ENCODE measurements at places on chromosomes 4 and X.

GRCh38 chr4:101191302-101192098, 155.8 kb downstream of the PPP3CA start:
- peak; percentile 66 for DNase-seq

DNA sequence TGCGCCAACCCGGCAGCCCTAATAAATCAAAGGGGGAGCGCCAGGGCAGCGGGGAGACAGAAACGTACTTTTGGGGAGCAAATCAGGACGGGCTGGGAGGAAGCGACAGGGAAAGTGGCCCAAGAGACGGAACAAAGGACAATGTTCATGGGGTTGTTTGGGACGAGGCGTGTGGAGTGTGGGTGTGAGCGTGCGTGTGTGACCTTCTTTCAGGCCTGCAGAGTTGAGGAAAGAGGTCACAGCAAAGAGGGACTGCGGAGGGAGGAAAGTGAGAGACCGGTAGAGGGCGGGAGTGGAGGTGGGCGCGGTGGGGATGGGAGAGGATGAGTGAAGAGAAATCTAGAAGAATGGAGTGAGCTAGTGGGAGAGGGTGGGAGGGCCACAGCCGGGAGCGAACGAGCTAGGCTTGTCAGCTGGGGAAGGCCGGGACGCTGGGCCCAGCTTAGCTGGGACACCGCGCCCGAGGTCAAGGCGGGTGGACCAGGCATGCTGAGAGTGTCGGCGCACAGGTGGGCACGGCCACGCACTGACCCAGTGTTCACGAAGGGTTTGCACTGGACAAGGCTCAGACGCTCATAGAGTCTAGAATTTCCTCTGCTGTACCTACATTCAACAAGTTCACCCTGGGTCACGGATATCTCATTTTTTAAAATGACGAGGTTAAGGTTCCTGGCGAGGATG, 14.7 kb upstream of the PITX2 start:
- DNase-seq, result peak; percentile 15

DNA sequence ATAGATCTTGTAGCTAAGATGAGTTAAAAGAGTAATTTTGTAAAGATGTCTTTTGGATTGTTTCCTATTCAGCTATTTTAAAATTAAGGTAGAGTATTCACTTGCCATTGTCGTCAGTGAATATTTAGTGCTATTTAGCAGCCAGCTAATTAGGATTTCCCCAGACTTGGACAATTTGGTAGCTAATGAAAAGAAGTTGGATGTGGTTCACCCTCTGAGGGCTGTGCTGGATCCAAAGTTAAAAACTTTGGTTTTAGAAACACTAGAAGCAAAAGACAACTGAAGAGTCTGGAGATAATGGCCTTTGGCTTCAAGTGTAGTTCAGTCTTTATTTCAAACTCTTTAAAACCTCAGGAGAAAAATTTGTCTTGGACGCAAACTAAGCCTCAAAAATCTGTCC, 41.3 kb downstream of the ATG4A start:
- no peak for DNase-seq

GRCh38 chrX:30864383-30864785, 24.7 kb downstream of the TAB3 start:
- DNase-seq, result no peak

DNA sequence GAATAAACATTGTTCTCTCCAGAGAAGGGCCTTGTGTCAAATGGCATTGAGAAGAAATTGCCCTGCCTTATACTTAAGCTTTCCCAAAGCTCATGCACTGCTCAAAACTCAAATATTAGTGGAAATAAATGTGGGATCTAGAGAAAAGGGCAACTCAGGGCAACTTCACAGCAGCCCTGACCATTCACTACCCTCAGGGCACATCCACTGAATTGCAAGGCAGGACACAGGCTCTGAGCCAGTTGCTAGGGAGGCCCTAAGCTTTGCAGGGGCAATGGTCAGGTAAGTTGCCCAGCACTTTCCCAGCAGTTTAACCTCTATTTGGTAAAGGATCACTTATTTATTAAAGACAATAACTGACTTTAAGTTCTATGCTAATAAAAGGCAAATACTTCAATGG, 255.3 kb upstream of the TEX13A start:
- no peak for DNase-seq

DNA sequence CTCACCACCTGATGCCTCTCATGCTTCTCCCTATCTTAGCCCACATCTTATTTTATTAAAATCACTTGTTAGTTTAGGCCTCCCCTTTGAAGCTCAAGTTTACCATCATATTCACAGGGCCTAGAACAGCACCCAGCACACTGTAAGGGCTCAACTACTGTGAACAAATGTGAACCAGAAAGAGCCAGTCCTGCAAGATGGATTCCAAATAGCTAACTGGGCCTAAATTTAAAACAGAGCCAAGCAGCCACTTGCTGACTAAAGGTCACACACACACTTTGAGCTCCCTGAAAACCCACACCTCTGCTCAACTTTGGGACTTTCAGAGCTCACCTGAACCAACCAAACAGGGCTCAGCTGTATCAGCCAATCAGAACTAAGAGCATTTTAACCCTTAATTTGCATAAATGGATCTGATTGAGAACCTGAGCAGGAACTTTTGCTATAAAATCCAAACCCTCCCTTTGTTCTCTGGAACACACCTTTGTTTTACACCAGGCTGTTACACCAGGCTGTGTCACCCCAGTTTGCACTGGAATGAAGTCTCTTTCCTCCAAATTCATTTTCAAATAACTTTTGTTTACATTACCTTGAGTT, 62.1 kb upstream of the EXOC1L start:
- DNase-seq, result peak; percentile 29

- DNase-seq, result peak; percentile 68
Measured at GRCh38 chr4:37661772-37662171, 24.4 kb downstream of the RELL1 start.

- no peak for DNase-seq
Measured at GRCh38 chrX:24732766-24733500, 39.2 kb downstream of the POLA1 start.

DNA sequence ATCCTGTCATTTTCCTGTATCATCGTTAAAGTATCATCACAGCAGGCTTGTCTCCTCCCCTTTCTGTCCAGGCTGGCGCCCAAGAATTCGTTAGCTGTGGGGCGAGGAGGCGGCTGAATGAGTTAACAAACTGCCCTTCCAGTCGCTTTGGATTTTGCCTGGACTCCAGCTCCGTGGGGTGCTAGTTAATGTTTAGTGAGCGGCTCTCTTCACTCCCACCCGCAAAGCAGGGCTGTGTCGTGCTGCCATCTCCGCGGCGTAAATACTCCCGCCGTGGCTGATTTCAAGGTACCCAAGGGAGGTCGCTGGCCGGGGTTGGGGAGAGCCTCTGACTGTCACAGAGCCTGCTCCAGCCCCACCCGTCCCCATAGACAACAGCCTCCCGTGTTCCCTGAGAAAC, 44.9 kb upstream of the SPRY1 start:
- DNase-seq, result peak; percentile 85

GRCh38 chr4:107835406-107835805, 10.7 kb downstream of the SGMS2 start:
- DNase-seq, result no peak

GRCh38 chr4:148289740-148290139, 152.5 kb downstream of the NR3C2 start:
- DNase-seq, result peak; percentile 41

GRCh38 chr4:987624-988513, 1.0 kb downstream of the IDUA start:
- DNase-seq, result no peak

DNA sequence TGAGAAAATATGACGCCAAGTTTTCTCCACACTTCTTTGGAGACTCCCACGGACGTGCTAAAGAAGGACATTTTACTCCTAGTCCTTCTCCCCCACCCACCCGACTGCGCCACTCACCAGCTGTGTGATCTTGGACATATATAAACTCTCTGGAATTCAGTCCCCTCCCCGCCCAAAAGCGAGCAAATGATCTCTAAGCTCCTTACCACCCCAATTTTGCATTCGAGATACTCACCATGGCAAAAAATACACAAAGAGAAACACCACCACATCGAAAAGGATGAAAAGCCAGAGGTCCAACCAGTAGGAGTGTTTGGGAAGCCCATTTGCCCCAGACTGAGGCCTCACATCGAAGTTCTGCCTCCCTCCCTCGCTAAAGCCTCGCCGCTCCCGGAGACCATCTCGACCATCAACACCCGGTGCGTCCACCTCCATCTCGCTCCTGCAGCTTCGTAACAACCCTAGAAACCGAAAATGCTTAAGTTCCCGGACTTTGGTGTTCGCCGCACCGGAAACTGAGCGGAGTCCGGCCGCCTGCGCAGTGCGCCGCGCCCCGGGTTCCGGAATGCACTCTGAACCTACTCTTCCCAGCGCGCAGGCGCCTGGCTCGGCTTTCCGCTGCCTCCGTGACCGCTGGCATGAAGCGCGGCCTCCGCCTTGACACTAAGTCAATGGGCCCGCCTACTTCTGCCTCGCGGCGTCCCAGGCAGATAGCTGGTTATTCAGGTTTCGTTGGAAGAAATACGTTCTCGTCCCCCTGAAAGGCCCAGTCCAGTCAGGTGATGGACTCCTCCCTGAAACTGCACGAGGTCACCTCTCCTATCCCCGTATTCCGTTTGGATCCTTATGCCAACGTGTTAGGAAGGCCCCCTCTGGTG, 21.6 kb downstream of the FABP2 start:
- DNase-seq, result no peak

- DNase-seq, result no peak
Measured at GRCh38 chr4:20552004-20552403, 148.3 kb upstream of the PACRGL start.

- DNase-seq, result no peak
Measured at GRCh38 chr4:20403290-20403689, 151.6 kb downstream of the SLIT2 start.

- DNase-seq, result peak; percentile 9
Measured at GRCh38 chr4:20359692-20360091, 108.0 kb downstream of the SLIT2 start.

- peak; percentile 4 for DNase-seq
Measured at GRCh38 chrX:133175605-133176004, 42.5 kb downstream of the TFDP3 start.

GRCh38 chrX:30488092-30488491, 89.5 kb downstream of the TASL start:
- no peak for DNase-seq

- peak; percentile 58 for DNase-seq
Measured at GRCh38 chr4:97252615-97253154, 890.6 kb downstream of the STPG2 start.

DNA sequence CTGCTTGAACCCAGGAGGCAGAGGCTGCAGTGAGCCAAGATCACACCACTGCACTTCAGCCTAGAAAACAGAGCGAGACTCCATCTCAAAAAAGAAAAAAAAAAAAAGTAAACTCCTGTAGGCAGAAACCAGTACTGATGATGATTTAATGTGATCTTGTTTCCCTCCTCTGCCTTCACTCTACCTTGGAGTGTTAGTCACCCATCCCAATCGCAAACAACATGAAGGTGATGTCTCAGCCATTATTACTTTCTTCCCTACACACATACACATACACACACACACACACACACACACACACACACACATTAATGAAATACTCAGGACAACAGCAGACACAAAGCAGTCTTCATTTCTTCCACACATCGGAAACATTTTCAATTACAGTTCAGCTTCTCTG, 15.6 kb downstream of the XKRX start:
- no peak for DNase-seq

DNA sequence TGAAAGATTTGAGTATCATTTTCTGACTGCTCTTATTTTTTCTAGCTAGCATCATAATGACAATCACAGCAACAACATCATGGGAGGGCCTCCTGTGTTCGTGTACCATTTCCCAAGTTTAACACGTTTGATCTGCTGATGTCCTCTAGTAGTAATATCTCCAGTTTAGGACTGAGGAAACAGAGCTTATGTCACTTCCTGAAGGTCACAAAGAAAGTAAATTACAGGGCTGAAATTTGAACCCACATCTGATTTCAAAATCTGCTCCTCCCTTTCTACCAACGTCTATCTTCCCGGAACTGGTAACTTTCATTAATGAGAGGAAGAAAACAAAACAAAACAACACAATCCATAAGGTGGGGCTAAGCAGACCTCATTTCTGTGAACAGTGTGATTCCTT, 302.7 kb downstream of the PACRGL start:
- no peak for DNase-seq

GRCh38 chr4:1726146-1726934, 5.0 kb downstream of the TACC3 start:
- peak; percentile 56 for DNase-seq

- no peak for DNase-seq
Measured at GRCh38 chr4:42473071-42473684, 75.9 kb downstream of the SHISA3 start.

- peak; percentile 15 for DNase-seq
Measured at GRCh38 chr4:168598191-168598590, 101.3 kb downstream of the PALLD start.

- DNase-seq, result peak; percentile 79
Measured at GRCh38 chr4:2366252-2367192, 51.9 kb downstream of the ZFYVE28 start.

DNA sequence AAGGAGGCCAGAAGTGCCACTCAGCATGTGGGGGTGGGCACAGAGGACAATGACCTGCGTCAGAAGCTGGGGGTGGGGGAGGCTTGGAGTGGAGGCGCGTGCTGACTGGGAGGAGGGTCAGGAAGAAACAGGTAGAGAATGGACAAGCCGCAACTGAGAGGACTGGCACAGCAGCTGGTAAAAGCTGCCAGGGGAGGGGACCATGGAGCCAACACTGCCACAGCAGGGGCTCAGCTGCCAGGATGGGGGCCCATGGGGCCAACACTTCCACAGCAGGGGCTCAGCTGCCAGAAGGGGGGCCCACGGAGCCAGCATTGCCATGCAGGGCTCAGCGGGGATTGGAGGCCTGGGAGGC, 19.1 kb downstream of the RNF212 start:
- no peak for DNase-seq

DNA sequence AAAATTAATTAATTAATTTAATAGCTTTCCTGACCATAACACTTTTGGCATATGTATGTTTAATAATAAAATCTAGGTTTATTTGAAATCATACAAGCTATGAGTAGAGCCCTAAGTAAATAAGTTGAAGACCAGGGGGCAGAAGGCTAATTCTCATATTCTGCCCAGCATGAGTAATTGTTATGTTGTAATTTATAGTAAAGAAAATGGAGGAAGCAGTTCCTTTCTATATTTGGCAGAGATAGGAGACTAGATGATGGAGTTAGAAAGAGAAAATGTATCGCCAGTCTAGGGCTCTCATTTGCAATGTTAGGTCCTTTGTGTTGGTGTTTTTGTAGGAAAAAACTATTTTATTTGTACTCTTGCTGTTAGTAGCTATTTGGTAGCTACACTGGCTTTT, 89.1 kb downstream of the FNIP2 start:
- DNase-seq, result no peak

All from NCI-H69 (cell line).